ENCODE measurements at places on chromosomes 5 and 9.

- no peak for DNase-seq
These were observed 63.7 kb downstream of the HABP4 start for GRCh38 chr9:96513622-96514021.

DNA sequence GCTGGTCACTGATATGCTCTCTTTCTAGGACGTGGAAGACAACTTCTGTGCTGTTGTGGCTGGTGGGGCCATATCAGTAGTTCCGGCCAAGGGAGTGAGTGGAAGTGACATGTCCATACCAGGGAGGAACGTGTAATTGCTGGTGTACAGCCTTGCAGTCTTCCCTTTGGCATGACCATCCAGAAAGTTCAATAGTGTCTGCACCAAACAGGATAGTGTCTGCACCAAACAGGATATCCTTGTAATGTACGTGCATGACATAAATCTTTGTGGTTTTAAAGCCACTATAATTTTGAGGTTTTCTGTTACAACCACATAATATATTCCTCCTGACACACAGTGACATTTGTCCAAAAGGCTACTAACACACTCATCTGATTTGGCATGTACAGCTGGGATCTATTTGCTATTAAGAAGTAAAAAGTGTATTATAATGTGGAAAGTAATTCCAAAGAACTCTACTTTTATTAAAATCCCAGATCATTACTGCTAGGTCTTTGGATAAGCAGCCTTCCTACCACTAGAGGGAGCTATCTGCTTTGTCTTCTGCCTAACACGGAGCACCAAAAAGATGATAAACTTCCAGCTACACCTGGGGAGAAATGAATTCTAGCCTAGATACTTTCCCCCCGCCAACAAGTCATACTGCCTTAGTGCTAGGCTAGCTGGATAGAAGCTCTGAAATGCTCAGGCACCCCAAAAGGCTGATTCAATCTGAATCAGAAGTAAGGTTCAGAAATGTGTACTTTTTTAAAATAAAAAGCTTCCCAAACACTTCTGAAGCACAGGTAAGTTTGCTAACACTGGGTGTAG is 52.7 kb downstream of the RNF145 start:
- DNase-seq = no peak

GRCh38 chr9:121641224-121641611 is 10.2 kb upstream of the DAB2IP start:
- no peak for DNase-seq

DNA sequence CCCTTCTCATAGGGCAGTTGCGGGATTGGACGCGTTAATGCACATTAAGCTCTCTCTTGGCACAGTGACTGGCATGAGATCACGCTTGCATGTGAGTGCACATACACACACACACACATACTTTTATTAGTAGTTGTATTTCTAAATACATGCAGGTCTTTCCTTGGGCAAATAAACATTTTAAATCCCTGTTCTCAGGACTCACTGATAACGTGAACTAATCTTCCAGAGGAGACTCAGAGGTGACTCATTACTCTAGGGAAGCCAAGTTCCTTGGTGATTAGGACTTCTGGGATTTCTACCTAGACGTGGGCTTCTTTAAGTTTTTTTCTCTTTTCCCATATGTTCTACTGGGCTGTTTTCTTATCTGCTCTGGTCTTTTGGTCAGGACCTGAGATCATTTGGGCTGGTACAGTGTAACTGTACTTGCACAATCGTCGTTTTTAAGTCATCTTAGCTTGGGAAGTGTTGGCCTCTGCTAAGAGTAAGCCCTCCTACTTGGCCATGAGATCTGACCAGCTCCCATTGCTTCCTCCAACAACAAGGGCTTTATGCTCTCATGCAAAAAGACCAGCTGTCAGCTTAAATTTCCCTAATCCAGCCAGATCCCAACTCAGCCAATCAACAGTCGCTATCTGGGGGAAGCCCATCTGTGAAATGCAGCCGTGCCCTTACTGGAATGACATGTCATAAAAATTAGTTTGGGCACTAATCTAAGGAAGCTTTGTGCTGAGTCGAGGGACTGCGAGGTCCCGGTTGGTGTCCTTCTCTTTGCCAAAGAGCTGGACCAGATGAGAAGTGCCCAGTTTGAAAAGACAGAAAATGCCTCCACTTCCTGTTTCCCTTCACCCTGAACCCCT is 176.4 kb upstream of the ANKRD55 start:
- DNase-seq = no peak

DNA sequence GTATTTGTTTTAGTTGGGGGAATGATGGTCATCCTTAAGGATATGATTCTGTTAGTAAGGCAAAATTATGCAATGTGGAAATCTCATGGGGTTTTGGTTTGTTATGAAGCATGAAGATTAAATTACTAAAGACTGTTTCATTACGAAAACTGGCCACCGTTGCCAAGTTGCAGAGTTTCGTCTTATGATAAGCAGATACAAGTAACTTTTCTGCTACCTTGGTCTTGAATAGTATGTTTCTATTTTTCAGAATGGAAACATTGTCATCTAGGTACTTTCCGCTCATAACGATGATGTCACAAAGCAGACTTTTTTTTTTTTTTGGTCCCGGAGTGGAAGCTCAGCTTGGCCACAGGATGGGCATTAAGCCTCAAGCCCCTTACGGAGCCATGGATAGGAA is 4.2 kb downstream of the CCNI2 start:
- no peak for DNase-seq

DNA sequence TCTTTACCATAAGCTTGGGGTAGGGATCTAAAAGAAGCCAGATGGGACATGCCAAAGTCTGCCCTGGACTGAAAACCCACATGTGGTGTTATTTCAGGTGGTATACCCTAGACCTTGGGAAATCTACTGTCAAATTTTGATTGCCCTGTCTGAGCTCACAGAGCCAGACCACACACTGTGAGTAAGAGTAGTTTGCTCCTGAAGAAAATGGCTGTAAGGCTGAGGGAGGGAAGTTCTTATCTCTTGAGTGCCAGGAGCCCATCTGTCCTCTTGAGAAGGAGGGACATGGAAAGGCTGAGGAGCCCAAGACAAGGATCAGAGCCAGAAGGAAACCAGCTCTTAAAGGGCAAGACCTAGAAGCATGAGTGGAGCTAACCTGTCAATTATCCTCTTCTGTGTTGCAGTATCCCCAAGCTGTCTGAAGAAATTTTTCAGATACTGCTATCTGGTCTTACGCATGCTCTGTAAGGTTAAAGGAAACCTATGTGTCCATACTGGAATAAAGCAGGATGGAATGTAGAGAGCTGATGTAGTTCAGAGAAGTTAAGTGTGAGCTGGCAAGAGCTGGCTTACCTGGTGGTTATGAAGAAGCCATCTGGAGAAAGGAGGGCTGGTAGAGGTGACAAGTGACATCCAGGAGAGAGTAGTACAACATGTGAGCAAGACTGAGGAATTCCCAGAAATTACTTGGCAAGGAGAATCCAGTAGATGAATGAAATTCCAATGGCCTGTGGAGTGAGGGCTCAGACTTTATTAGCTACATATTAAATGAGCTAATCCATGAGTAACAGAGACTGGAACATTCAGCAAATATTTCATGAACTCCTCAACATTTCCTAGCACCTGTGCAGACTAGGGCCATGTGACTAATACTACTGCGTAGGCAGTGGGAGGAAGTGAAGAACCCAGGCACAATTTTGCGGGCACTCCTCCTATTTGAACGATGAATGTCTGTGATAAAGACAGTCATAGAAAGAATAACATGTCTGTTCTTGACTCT is 389.1 kb upstream of the KIF2A start:
- no peak for DNase-seq

DNA sequence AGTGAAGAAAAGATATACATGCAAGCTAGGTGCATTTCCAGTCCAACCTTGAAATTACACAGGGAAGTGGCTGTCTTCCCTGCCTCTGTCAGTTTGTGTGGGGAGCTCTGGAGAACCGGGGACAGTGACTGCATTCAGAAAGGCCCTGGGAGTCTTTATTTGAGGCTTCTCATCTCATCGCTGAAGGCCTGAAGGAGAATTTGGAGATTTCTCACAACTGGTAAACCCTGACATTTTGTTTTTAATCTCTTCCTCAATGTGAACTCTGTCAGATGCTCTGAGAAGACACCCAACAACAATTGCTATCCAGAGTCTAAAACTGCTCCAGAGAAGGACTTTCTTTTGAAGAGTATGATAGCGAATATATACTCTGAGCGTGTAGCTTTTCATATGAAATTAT is 33.0 kb downstream of the MACIR start:
- DNase-seq = no peak

GRCh38 chr5:75300084-75300483 is 36.9 kb upstream of the HMGCR start:
- no peak for DNase-seq

- no peak for DNase-seq
These were observed 42.3 kb downstream of the MACROH2A1 start for GRCh38 chr5:135356522-135357318.

DNA sequence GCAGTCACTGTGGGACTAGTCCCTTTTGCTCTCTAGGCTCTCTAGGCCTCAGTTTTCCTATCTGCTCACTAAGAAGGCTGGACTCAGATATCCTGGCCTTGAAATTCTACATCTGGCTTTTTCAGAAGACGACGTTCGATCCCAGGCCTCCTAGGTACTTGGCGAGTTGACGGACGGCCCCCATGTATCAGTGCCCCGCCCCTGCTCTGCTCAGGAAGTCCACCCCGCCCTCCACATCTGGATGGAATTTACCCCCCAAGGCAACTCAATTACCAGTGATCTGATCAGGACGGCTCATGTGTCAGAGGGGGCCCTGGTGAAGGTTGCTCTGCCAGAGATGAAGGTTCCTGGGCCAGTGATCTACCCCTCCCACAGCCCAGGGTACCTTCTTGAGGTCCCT is 44.1 kb upstream of the SYNPO start:
- DNase-seq = no peak

DNA sequence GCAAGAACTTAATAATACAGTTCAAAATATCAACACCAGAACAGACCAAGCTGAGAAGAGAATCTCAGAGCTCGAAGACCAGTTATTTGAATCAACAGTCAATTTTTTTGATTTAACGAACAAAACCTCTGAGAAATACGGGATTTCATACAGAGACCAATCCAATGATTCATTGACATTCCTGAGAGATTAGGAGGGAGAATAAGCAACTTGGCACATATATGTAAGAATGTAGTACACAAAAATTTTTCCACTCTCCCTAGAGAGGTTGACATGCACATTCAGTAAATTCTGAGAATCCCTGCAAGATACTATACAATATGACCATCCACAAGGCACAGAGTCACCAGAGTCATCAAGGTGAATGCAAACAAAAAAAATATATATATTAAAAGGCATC is 1577.3 kb upstream of the C9orf72 start:
- no peak for DNase-seq

GRCh38 chr5:145947581-145947980 is 11.2 kb downstream of the SH3RF2 start:
- no peak for DNase-seq

DNA sequence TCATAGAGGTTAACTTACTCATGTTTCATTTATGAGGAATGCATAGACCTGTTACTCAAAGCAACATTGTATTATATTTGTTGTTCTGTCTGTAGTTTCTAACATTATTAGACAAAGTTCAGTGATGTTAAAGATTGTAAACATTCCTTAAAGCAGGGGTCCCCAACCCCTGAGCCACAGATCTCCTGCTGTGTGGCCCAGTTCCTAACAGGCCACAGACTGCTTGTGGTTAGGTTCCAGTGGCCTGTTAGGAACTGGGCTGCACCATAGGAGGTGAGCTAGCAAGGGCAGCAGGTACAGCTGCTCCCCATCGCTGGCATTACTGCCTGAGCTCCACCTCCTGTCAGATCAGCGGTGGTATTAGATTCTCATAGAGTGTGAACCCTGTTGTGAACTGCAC is 181.1 kb downstream of the KDM4C start:
- no peak for DNase-seq

- no peak for DNase-seq
These were observed 76.6 kb upstream of the DAB2 start for GRCh38 chr5:39501397-39501796.

- DNase-seq = no peak
These were observed 68.8 kb downstream of the ITGA1 start for GRCh38 chr5:52856564-52856963.

GRCh38 chr5:175037820-175038219 is 313.4 kb downstream of the MSX2 start:
- DNase-seq = no peak

GRCh38 chr5:91499943-91500531 is 116.9 kb upstream of the ARRDC3 start:
- DNase-seq = no peak

- DNase-seq = no peak
These were observed 52.5 kb downstream of the ZNF474 start for GRCh38 chr5:122181863-122182262.

DNA sequence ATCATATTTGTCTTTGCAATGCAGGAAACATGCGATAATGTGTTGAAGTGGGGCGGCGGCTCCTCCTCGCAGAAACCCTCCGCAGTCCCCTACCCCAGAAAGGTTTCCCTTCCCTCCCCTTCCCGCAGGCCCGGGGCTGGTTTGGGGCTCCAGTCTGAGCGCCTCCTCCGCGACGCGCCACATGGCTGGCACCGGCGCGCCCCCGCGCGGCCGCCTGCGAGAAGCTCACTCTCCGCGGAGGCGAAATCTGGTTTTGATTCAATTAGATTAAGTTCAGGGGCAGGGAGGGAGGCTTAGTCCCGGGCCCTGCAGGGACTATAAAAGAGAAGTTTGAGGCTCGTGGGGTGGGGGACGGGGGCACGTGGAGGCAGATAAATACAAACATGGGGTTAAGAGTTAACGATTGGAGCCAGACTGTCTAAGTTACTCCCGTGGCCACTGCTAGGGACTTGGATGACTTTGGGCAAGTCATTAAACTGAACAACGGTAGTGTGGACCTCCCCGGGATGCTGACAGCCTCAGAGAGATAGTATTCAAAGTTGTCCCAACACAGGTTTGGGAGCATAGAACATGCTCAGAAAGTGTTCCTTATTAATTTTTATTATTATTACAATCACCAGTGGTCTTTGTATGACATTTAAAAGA is 69.4 kb downstream of the MSX2 start:
- DNase-seq = peak; percentile 21

DNA sequence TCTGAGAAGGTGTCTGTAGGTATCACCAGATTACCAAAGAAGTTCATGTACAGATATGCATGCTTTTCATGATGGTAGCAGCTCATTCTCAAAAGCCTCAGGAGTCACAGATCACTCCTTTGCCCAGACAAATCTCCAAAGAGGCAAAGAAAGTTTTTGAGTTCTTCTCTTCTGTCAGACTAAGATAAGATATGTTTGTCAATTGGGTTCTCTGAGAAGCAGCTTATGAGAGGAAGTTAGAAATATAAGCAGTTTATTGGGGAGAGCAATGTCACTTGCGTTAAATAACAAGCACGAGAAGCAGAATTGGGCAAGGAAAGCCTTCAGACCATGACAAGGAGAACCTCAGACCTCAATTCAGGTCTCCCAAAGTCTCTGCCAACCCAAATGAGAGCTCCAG is 219.2 kb upstream of the KLF4 start:
- no peak for DNase-seq

- DNase-seq = no peak
These were observed 193.4 kb upstream of the NR4A3 start for GRCh38 chr9:99628285-99628684.

GRCh38 chr5:10726179-10726912 is 34.7 kb downstream of the DAP start:
- DNase-seq = no peak

Data from T-helper 9 cell (primary cell).